ENCODE measurements at places on chromosomes 16 and 17.

DNA sequence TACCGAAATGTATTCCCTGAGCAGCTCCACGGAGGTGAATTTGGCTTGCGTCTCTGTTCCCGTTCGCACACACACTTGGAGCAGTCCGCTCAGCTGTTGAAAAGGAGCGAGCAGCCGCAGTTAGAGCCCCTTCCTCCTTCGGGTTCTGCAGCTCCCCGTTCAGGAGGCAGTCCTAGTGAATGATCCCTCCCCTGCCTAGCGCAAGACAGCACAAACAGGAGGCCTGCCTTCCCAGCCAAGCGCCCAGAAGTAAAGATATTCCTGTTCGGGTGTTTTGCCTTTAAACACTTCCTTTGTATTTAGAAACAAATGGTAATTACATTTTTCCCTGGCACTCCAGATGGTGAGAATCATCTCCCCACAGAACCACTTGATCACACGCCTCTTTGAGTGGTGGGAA lies 64.7 kb downstream of the ABCC12 start:
- DNase-seq: no peak

DNA sequence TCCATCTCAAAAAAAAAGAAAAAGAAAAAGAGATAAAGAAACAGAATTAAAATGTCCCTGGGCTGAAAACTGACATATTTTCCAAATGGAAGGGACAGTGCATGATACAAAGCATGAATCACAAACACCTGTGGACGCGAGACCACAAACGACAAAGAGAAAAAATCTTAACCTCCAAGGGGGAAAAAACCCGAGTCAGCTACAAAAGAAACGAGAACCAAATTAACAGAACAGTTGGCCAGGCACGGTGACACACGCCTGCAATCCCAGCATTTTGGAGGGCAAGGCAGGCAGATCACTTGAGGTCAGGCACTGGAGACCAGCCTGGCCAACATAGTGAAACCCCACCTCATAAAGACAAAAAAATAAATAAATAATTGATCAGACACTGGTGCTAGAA lies 1.9 kb downstream of the TRAP1 start:
- DNase-seq: no peak

- no peak for DNase-seq
These were observed 252.9 kb upstream of the CDH8 start for GRCh38 chr16:62288990-62289629.

DNA sequence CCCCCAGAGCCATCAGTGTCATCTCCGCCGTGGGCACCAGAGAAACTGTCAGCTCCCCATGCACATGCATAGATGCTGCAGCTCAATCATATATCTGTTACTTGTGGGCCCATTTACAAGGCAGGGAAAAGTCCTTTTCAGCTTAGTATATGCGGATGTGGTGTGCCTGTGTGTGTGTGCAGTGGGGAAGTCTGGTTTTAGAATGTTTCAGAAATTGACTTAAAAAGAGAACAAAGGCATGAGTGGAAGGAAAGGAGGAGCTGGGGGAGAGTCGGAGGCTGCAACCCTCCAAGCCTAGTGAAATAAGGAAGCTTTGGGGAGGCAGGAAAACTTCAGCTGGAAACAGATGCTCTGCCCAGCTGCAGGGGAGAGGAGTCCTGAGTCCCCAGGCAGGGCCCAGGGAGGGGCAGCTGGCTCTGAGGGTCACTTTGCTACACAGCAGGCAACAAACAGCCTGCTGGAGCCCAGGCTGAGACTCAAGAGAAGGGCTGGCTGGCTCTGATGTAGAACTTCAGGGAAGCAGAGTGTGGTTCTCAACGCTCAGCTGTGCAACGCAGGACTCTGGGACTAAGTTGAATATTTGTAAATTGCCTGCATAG lies 11.1 kb upstream of the CD300LD start:
- DNase-seq: no peak

DNA sequence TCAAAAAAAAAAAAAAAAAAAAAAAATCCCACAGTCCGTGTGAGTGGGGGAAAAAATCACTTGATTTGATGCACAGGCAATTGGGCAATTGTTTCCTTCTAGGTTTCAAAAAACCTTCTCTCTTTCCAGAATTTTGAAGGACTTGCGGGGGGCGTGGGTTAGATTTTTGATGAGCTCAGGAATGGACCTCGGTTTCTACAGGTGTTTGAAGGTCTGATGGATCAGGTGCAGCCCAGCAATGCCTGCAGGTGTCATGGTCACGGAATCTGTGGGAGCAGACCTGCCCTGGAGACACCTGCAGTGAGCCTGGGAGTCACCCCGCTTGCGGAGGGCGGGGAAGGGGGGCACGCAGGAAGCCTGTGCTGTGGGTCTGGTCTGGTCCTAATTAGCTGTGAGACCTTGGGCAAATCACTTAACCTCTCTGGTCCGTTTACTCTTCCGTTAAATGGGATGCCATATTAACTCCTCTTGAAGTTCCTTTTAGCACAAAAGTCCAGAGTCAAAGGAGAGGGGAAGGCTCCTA lies 174.2 kb downstream of the IRF8 start:
- DNase-seq: no peak

DNA sequence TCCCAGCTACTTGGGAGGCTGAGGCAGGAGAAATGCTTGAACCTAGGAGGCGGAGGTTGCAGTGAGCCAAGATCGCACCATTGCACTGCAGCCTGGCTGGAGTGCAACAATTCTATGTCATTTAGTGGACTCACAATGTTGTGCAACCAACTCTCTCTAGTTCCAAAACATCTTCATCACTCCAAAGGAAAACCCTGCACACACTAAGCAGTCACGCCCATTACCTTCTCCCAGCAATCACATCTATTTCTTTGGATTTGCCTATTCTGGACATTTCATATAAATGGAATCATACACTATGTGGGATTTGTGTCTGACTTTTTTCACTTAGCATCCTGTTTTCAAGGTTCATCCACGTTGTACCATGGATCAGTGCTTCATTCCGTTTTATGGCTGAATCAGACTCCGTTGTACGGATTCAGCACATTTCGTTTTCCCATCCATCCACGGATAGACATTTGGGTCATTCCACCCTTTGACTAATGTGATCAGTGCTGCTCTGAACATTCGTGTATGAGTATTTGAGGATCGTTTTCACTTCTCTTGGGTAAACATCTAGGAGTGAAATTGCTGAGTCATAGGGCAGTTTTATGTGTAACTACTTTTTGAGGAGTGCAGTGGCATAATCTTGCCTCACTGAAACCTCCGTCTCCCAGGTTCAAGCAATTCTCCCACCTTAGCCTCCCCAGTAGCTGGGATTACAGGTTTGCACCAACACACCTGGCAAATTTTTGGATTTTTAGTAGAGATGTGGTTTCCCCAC lies 45.4 kb upstream of the EMP2 start:
- DNase-seq: no peak

DNA sequence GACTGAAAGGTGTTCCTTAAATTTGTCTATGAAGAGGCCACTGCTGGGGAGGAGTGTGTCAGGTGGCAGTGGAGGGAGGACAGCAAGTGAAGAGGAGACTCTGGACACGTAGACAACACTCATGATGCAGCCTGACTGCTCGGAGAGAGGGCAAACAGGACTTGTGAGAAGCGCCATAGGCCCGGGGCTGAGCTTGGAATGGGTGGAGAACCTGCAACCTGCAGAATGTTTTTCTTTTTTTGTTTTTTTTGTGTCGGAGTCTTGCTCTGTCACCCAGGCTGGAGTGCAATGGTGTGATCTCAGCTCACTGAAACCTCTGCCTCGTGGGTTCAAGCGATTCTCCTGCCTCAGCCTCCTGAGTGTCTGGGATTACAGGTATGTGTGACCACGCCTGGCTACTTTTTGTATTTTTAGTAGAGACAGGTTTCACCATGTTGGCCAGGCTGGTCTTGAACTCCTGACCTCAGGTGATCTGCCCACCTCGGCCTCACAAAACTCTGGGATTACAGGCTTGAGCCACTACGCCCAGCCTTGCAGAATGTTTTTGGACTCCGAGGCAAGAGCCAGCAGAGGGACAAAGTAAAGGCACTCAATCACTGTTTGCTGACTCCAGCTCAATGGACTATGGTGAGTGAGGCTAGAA lies 18.9 kb upstream of the C17orf58 start:
- no peak for DNase-seq

DNA sequence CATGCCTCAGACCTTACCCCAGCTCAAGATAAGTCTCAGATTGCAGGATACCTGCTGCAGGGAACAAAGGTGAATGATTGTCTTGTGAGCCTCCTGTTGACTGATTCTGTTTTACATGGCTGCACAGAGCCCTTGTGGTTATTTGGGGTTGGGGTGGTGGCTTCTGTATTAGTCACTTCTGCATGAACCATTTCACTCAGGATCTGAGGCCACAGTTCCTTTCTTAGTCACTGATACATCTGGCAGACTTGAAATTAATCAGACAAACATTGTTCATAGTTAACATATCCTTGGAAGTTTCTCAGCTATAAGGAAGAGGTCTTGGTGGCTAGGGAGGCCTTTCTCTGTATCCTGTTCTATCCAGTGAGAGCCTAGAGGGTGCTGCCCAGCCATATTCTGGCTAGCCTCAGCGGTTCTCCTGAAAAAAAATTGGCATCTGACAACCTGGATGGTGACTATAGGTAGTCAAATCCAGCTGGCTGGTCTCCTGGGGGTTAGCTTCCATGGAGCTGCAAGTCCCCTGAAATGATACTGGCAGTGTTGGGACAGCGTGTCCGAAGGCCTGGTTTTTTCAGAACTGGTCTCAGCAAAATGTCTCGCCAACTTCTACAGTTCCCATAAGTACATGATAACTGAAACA lies 8.4 kb upstream of the PLK1 start:
- no peak for DNase-seq

GRCh38 chr16:72913551-72913950 lies 134.4 kb downstream of the ZFHX3 start:
- no peak for DNase-seq

GRCh38 chr16:74737521-74737920 lies 36.9 kb upstream of the MLKL start:
- DNase-seq: no peak

DNA sequence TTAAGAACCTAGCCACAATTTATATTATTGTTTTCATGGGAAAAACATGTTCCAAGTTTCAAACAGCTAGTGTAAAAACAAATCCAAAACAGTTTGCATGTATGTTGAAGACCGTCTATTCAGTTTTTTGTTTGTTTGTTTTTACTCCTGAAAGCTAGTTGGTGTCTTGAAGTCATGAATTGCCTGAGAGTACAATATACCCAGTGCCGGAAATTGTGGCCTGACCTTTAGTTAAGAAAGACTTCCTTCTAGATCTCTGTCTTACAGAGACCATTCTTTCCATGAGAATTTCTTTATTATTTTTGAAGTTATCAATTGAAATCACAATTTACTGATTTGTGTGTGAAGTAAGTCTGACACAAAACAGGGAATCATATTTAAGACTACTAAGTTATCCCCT lies 474.8 kb downstream of the KCNJ2 start:
- DNase-seq: no peak

DNA sequence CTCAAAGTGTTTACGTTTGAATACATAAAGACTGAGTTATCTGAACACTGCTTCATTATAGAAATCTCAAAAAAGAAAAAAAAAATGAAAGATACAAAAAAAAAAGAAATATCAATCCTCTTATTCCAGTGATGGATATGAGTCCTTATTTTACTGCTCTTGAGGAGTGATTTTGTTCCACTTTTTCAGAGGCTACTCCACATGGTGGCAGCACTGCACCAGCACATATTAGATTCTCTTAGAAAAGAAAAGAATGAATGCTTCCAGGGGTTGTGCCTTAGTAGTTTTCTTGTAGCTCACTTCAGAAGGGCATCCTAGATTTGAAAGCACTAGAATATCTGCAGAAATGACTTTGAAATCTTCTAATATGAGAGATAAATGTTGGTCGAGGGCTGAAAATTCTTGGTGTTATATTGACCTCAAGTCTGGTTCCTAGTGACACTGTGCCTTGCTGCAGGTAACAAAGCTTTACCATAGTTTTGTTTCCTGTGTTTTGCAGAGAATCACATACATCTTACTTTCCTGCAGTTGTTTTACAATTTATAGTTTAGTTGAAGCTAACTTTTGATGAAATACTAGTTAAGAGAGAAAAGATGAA lies 25.9 kb downstream of the AP2B1 start:
- DNase-seq: peak; percentile 20

- no peak for DNase-seq
These were observed 315.6 kb downstream of the WWOX start for GRCh38 chr16:78415013-78415412.

Measured in CMK (cell line).